ENCODE measurements at places on chromosomes 4 and X.

DNA sequence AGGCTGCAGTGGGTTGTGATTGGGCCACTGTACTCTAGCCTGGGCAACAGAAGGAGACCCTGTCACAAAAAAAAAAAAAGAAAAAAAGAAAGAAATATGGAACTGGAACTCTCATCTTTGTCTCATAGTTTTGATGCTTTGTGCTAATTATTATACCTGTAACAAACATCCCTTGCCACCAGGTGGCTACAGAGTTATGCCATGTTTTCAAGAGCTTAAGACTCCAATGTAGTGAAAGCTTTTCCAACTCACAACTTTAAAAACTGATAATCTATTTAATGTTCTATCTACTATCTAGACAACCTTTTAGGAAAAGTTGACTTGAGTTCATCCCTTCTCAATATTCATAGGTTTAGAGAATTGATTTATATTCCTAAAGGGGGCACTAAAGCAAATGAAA, 42.4 kb downstream of the HTR2C start:
- no peak for DNase-seq

- no peak for DNase-seq
These were observed 200.4 kb downstream of the PTTG2 start for GRCh38 chr4:38160487-38161207.

- no peak for DNase-seq
These were observed 31.9 kb downstream of the ANAPC10 start for GRCh38 chr4:145066063-145066501.

DNA sequence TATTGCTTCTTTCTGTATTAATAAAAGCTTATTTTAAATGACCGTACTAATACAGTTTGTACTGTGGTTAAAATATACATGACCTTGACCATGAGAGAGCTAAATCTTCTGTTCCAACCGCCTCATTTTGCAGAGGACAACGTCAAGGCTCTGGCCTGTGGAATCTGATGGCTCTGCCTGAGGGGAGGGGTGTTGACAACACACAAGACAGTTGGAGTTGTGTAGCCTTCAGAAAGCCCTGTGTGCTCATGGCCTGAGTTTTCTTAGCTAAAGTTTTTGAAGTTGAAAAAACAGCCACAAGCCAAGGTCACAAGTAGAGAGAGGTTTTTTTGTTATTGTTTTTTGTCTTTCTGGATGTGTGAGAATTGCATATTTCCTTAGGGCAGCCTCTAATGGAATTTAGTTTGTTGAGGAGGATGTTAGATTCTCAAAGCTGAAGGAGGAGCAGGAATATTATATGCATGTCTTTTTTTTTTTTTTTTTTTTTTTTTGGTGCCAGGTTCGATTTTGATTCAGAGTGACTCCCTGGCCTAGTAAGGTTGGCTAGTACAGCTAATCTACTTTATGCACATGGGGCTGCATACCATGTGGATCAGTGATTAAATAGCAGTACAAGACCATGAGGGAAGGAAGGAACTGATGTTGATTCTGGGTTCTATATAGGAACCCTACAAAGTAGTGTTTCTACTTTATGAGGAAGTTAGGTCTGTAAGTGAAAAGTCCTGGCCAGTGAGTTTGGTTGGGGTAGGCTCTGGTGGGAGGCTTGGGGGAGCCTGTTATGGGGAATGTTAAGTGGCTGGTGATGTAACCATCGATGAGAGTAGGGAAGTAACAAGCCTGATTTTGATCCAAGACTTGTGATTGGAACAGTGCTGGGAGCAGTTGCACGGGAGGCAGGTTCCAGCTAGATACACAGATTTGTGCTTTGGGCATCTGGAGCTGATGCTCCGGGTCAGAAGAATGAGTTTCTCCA, 20.3 kb downstream of the SMS start:
- DNase-seq, result no peak

DNA sequence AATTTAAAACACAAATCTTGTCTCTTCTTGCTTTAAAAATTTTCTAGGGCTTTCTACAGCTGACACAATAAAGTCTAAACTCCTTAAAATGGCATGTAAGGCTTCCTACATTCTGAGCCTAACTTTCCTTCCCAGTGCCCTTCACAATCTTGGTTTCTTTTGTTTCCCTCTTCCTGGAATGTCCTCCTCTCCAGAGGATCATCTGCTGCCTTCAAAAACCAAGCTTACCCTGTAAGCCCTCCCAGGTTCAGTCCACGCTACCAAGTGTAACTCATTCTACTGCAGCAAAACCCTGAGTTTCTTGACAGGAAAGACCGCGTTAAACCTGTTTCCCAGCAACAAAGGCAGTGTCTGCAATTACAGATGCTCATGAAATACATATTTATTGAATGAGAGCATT, 91.3 kb downstream of the SHISA3 start:
- DNase-seq, result no peak

GRCh38 chr4:35423104-35423503, 821.2 kb downstream of the ARAP2 start:
- DNase-seq, result no peak

GRCh38 chrX:7214251-7214650, 66.3 kb upstream of the PUDP start:
- DNase-seq, result no peak

DNA sequence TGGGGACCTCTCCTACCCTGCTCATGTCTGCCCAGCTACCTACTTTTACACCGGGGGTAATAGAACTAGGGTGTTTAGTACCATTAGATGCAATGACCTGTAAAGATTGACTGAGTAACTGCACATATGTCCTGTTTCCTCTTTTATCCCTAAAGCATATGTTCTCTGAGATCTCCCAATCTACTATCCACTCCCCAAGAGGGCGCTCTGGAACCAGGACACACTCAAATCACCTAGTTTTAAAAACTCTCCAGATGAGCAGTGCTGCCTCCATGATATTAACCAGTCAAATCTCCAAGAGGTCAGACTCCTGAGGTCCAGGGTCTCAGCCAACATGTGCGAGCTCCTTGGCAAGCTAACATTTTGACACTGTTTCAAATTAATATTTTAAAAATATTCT, 87.0 kb upstream of the TSPAN5 start:
- no peak for DNase-seq

GRCh38 chrX:40581336-40581920, 658 bp downstream of the ATP6AP2 start:
- no peak for DNase-seq

DNA sequence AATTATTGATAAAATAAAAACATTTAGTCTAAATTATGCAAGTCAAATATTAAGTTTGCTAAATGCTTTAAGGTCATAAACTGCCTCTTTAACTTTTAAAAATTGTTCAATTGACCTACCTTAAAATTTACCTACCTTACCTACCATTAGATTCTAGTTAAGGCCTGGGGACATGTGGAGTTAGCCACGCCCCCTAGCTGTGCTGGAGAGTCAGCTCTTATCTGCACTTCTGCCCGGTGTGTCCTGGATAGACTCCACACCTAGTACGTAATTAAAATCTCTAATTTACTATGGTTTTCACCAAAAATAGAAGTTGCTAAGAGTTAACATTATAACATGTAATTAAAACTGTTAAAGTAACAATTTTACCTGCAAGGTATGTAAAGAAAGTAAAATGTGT, 22.7 kb downstream of the TENM3 start:
- no peak for DNase-seq

GRCh38 chr4:86512631-86513030, 81.5 kb upstream of the PTPN13 start:
- DNase-seq, result no peak

DNA sequence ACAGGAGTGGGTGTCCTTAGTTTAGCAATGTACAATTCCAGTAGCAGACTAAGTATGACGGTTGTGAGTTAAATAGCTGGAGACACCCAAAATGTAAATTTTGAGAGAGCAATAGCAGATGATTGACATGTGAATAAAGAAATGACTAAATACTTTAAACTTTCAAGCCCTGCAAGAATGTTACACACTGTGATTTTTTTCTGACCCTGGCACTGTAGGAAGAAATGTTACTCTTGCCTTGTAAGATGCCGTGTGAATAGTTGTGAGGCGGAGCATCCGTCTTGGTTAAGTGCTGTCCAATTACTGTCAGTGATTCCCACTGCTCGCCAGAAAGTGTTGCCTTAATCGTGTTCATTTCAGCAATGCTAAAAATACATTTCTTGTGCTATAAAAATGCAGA, 1248.1 kb downstream of the RAPGEF2 start:
- no peak for DNase-seq

DNA sequence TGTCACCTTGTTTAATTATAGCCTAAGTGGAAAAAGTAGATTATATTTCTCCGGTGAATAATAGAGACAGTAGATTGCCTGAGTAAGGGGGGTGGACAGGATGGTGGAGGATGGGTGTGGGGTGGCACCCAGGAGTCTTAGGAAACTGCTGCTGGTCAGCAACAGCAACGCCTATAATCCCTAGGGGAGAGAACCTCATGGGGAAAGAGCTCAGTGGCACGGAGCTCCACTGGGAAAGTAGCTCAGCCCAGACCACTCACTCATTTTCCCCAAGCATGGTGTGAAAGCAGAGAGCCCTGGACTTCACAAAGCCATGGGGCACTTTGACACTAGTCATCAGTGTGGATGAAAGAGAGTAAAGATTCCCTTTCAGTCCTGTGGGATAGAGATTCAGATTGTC, 31.1 kb downstream of the METTL14 start:
- DNase-seq, result no peak

DNA sequence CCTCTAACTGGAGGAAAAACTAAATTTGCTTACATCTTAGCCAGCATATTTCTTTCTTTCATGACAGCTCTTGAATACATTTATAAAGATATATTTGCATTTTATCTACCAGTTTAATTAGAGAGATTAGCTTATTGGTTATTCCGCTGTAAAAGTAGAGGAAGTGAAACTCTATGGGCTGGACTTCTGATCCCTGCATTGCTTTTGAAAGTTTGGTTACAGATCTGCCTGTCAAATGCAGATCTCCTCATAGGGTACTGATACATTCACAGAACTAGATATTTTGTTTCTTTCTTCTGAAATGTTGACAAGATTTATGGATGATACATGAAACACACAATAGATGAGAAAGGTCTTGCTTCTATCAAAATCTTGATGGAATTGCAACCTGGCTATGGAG, 581.4 kb upstream of the AADAT start:
- DNase-seq, result no peak

GRCh38 chr4:22030307-22030706, 81.7 kb upstream of the KCNIP4 start:
- DNase-seq, result no peak

- no peak for DNase-seq
These were observed 529.2 kb downstream of the INPP4B start for GRCh38 chr4:142316913-142317312.

GRCh38 chr4:76663824-76664223, 228.8 kb downstream of the SHROOM3 start:
- no peak for DNase-seq

- no peak for DNase-seq
These were observed 13.3 kb upstream of the ANTXR2 start for GRCh38 chr4:80086296-80086695.

GRCh38 chr4:122576261-122577188, 44.3 kb downstream of the IL21 start:
- no peak for DNase-seq

GRCh38 chr4:82232891-82233290, 140.9 kb downstream of the HNRNPD start:
- DNase-seq, result no peak

DNA sequence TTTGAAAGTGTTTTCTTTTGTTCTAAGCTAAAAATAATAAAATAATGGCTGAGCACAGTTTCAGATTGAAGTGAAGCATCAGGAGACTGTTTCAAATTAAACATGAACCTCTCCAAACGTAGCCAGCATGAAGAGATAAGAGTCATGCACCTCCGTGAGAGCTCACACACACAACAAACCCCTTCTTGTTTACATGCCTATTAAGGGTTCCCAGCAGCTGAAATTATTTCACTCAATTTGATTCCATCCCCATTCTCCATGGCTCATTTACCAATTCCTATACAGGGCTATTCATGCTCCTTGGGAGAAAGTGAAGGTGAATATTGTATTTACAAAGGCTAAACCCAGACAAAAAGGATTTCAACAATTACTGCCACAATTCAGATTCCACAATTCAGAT, 954.1 kb upstream of the INTU start:
- no peak for DNase-seq

DNA sequence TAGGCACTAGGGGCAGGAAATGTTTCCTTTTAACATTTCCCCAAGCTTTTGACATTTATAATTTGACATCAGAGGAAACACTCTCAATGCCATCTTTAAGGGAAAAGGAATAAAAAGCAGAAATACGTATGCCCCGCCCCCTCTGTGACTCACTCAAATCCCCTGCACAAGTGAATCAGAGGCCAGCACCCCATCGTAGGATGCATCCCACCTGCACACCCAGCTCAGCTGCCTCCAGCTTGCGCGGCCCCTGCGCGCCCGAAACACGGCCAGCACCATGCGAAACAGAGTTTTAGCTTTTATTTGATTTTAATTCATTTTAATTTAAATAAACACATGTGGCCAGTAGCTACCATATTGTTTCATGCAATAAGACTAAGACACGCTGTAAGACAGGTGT, 29.5 kb downstream of the ABLIM2 start:
- DNase-seq, result no peak

DNA sequence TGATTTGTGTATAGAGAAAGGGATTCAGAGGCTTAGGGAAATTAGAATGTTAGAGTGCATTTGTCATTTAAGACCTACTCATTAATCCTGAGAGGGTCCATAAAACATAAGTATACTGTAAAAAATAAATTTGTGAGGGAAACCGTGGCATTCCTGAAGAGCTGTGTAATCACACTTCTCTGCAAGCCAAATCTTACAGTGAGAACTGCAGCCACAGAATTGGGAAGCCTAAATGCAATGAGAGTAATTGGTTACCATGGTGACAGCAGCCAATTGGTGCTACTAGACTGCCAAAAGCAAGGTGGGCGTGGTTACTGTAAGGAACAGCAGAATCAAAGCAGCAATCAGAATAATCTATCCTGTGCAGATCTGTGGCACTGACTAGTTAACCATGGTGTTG, 345.2 kb upstream of the GRID2 start:
- no peak for DNase-seq

DNA sequence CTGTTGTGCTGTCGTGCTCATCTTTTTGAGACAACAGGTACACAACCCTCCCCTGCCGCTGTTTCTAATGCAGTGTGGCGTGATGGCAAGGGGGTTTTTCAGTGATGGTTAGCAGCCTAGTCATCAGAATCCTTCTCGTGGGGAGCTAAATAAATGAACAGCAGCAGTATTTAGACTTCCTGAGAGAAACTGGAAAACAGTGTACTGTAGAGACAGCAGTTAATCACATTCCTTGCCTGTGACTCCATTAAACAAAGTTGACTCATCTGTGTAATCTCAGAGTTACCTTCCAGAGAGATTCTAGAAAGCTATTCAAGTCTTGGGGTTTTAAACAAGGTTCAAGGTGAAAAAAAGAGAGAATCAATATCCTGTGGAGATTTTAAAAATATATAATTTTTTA, 1753.2 kb upstream of the PCDH7 start:
- no peak for DNase-seq

GRCh38 chr4:3112609-3113469, 38.4 kb downstream of the HTT start:
- no peak for DNase-seq

- no peak for DNase-seq
These were observed 7.6 kb downstream of the L1CAM start for GRCh38 chrX:153878345-153878744.
